ENCODE measurements at places on chromosomes 1 and 21. TPM values are rescaled to one million over a fixed set of nuclear protein-coding genes. Genes with fewer than 3 reads are reported as not detected.

DNA sequence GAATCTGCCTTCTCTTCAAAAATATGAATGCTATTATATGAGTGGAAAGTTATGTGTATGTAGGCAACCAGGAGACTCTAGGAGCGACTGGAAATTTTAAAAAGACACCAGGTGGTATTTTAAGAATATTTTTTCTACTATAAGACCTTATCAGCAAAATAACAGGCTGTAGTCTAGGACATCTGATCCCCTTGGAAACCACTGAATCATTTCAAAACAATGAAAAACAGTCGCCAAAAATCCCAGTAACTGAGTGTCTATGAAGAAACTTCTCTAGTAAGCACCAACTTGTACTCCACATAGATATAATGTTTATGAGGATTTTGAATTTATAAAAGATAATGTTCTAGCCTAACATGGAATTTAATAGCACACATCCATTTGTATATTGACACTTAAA is 358.5 kb downstream of the GPATCH2 start:
- DNase-seq = no peak

GRCh38 chr1:164440232-164440631 is 118.8 kb upstream of the PBX1 start:
- DNase-seq = no peak

GRCh38 chr1:234530672-234531071 is 51.7 kb upstream of the TARBP1 start:
- DNase-seq = no peak

DNA sequence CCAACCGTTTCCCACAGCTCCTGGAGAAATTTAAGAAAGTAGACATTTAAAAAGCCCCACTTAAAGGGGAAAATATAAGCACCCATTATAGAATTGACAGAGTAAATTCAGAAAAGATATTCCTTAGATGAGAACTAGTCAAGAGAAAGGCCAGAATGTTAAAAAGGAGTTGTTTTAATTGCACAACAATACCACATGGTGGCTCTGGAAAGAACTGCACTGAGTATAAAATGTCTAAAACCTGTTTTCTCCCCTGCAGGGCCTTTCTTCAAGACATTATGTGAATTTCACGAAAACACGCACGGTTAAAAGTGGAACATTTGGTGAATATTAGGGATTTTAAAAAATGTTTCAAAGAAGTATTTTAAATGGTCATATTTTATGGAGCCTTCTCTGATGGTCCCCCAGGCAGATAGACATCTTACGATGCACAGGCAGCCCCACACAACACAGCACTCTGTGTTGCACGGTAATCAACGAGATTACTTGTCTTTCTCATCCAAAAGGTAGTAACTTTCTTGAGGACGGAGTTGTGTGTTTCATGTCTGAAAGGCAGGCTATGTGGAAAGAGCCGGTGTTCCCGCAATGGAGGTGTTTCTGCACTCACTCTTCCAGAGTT is 101.9 kb downstream of the PRRX1 start:
- no peak for DNase-seq

GRCh38 chr1:15803380-15803779 is 4.1 kb downstream of the UQCRHL start:
- DNase-seq = no peak

- no peak for DNase-seq
Measured at GRCh38 chr1:53658489-53659230, 80.3 kb downstream of the GLIS1 start.

GRCh38 chr1:147504801-147505311 is 36.4 kb upstream of the BCL9 start:
- DNase-seq = no peak

DNA sequence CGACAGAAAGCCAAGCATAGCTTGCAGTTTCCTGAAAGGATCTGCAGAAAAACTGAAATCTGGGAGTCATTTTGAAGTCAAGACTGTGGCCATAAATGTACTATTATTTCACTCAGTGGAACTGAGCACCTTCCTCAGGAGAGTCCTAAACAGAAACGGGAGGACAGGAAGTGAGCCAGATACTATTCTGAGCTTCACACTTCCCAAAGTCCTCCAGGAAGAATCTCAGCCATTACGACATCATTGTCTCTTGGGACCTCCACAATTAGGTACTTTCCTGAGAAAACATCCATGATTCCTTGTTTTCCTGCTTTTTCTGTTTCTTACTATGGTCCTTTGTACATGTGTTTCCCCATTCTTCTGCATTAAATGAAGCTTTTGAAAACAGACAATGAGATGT is 299.2 kb upstream of the USP25 start:
- no peak for DNase-seq

DNA sequence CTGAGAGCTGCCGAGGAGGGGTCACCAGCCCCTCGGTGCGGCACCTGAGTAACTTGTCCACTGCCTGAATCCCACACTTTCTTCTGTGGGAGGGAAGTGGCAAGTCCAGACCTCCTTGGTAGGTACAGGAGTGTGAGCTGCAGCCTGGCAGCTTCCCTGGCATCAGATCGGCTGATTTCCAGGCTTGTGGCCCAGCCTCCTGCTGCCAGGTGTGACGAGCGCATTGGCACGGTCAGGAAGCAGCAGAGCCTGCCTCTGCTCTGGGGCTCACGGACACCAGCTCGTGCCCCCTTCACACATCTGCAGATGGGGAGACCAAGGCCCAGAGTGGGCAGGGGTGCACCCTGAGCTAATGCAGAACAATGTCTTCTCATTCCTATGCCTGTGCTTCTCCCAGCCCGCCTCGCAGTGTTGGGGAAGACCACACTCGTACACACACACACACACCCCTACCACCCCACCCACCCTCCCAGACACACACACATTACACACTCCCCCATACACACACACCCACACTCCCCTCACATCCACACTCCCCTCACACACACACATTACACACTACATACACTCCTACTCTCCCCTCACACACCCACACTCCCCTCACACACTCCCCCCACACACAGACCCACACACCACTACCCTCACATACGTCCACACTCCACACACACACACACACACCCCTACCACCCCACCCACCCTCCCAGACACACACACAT is 33.1 kb upstream of the SELENON start:
- DNase-seq = no peak

GRCh38 chr21:44965251-44966022 is 25.6 kb downstream of the SLX9 start:
- no peak for DNase-seq

Gene BRDT
- 0.18 TPM for polyA plus RNA-seq
